Caki2 (cell line): ENCODE measurements at places on chromosomes 1 and 21.
A peak's percentile ranks its signal among the peaks of the same experiment; 100 is the strongest.

GRCh38 chr1:205326812-205327466 lies 5.4 kb upstream of the NUAK2 start:
- no peak for DNase-seq

- DNase-seq: no peak
Measured at GRCh38 chr1:43421976-43422750, 31.6 kb downstream of the HYI start.

- no peak for DNase-seq
Measured at GRCh38 chr1:167882376-167882775, 31.6 kb downstream of the ADCY10 start.

GRCh38 chr1:66035616-66036245 lies 243.0 kb downstream of the PDE4B start:
- no peak for DNase-seq

- DNase-seq: peak; percentile 46
Measured at GRCh38 chr1:8239039-8239305, 78.9 kb upstream of the SLC45A1 start.

DNA sequence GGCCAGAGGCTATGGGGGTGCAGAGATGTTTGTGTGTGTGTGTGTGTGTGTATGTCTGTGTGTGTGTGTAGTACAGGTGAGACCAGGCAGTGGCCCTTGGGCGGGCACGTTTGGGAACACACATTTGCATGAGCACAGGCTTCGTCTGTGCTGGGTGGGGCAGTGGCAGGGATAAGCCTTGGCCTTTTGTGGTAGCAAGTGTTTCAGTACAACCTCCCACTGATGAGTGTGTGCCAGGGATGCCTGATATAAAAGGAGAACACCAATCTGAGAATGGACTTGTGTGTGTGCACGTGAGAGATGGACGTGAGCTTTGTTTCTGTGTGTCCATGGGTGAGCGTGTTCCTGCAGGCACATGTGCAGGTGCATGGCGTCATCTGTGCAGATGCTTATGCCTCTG lies 3.0 kb downstream of the NTRK1 start:
- DNase-seq: no peak

DNA sequence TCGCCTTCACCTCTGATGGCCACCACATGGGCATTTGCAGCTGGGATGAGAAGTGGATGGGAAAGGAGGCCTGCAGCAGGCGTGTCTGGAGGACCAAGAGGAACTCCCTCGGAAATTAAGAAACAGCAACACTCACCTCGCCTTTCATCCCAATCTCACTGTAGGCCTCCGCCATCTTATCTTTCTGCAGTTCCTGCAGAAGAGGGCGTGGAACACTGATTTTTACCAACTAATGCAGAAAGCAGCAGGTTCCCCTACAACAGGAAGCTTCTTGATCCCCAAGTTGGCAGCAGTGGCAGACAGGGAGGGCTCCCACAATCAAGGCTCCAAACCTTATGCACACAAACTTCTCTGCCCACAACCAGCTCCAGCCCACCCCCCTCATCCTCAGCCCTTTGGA lies 84.4 kb downstream of the CD247 start:
- DNase-seq: no peak

DNA sequence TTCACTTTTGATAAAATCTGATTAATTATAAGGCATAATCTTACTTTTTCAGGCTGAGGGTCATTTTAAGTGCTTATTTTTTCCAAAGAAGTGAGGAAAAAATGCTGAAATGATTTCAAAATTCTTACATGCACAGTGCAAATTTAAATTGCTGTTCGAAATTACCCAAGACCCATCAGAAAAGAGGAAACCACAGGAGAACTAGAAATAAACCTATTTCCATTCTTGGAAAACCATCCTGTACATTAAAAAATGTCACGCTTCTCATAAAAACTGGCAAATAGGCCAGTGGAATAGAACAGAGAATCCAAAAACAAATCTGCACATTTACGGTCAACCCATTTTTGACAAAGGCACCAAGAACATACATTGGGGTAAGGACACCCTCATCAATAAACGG lies 414.9 kb downstream of the SMYD3 start:
- DNase-seq: no peak

DNA sequence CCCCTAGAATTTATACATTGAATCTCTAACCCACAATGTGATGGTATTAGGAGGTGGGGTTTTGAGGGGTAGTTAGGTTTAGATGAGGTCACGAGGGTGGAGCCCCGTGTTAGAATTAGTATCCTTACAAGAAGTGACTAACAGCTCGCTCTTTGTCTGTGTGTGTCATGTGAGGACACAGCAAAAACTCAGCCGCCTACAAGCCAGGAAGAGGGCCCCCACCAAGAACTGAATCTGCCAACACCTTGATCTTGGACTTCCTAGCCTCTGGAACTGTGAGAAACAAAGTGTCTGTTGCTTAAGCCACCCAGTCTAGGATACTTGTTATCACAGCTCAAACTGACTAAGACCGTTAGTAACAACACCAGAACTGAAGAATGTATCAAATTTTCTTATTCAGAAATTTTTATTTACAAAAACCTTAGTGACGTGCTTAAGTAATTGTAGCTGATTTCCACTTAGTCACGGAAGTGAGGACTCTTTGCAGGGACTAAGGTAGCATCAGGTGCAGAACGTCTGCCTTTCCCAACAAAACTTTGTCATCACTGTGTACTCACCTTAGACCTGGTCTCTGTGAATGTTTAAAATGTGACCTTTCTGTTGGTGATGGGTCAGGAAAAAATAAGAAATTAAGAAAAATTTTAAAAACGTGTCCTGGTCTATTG lies 24.5 kb upstream of the LRRC8C start:
- no peak for DNase-seq

- no peak for DNase-seq
Measured at GRCh38 chr1:28986306-28986910, 72.0 kb downstream of the EPB41 start.

DNA sequence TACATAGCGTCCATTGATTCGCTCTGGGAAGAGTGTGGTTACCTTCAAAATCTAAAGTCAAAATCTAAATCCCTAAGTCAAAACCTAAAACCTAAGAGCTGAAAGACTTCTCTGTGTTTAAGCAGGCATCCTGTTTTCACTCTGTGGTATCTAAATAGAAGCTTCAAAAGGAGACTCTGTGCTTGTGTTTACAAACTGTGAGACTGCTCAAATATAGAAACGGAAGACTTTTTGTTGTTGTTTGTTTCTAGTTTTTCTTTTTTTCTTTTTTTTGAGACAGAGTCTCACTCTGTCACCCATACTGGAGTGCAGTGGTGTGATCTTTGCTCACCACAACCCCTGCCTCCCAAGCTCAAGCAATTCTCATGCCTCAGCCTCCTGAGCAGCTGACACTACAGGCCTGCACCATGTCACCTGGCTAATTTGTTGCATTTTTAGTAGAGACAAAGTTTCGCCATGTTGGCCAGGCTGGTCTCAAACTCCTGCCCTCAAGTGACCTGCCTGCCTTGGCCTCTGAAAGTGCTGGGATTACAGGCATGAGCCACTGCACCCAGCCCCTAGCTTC lies 425.9 kb downstream of the SMYD3 start:
- no peak for DNase-seq

GRCh38 chr1:56430141-56430839 lies 149.1 kb downstream of the PLPP3 start:
- no peak for DNase-seq

GRCh38 chr1:111719135-111719534 lies 20.1 kb downstream of the INKA2 start:
- no peak for DNase-seq

- no peak for DNase-seq
Measured at GRCh38 chr1:22287946-22288520, 145.1 kb upstream of the WNT4 start.

DNA sequence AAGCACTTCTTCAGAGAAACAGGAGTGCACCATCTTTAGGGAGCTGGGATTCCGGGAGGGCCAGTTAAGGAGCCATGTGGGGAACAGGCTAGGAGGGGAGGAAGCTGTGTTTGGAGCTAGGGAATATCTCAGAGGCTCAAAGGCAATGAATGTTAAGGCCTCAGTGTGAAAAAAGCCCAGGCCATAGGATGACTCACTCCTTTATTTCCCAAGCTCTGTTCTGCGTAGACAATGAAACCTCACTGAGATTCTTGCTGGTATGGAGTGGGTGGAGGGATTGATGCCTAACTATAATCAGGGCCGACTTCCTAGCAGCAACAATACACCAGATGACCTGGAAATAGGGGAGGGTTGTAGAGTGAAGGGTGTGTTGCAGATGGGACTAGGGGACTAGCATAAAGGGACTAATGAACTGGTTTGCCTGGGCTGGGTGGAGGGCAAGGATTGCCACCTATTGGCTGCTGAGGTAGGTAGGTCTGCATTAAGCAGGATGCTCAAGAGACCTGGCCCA lies 2.1 kb downstream of the GNAT2 start:
- peak; percentile 42 for DNase-seq

DNA sequence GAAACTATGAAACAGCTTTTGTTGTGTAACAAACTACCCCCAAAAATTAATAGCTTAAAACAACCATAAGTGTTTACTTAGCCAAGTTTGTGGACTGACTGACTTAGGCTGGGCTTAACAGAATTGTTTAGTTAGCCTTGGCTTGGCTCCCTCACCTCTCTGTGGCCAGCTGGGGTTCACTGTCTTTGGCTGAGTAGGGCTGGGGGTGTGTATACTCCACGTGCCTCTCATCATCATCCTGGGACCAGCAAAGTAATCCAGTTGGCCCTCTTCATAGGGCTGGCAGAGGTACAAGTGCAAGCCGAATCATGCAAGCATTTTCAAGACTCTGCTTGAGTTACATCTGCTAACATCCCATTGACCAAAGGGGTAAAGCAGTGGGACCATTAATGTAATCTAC lies 252.3 kb downstream of the BRINP2 start:
- no peak for DNase-seq

GRCh38 chr1:180837020-180837419 lies 75.7 kb upstream of the KIAA1614 start:
- no peak for DNase-seq

GRCh38 chr1:20465187-20465586 lies 20.8 kb downstream of the CAMK2N1 start:
- no peak for DNase-seq

GRCh38 chr1:8813016-8813763 lies 4.2 kb downstream of the RERE start:
- no peak for DNase-seq

GRCh38 chr1:13756557-13757315 lies 56.7 kb downstream of the PRDM2 start:
- DNase-seq: no peak

- no peak for DNase-seq
Measured at GRCh38 chr21:42294273-42294880, 20.8 kb downstream of the TFF3 start.

DNA sequence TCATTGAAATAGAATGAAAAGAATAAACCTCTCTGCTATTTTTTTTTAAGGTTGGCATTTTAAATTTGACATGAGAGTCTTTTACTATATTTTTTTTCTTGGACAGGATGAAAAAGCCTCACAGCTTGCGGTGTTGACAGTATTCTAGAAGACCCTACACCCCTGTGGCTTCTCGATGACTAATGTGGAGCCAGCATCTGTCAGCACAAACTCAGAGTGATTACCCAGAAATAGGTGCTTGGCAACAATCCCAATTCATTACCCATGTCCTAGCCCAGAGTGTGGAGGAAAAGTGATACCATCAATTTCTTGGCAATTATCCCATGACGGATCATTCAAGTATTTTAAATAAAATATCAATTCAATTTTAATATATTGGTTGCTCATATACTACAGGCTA lies 186.8 kb upstream of the MAP1LC3C start:
- DNase-seq: no peak

DNA sequence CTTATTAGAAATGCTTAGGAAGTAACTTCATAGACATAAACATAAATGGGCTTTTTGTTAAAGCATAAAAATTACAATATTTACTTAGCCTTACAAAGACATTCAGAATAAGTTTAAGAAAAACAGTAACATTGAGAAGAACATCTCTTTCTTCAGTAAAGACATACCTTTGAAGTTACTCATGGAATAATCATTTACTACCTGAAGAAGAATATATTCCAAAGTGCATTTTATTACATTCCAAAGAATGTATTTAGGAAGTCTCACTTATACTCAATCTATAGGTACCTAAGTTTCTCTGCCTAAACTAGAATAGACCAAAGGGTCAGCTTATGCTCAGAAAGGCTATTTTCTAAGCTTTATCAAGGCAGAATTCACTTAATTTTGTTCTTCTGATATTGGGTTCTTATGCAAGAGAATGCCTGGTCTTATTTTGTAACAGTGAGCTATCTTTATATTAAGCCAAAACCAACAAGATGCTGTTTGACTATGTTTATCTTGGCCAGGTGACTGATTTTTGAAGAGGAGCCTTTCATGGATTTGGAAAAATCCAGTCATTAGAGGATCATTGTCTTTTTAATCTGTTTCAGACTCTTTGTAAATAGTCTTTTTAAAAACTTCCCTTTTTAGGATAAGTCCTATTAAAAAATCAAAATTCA lies 110.1 kb downstream of the OLFML2B start:
- peak; percentile 81 for DNase-seq

DNA sequence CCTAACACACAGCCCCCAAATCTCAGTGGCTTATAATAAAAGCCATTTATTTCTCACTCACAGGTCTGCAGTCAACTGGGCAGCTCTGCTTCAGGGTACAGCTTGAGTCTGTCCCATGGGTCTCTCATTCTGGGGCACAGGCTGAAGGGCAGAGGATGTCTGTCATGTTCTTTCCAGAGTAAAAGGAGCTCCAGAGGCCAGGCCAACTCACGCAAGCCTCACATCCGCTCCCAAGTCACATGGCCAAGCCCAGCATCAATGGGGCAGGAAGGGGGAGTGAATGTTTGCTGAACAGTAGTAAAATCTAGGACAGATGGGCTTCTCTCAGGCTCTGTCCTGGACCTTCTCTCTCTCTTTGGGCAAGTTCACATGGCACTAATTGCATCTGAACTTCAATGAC lies 7.1 kb upstream of the SSBP3 start:
- DNase-seq: no peak

DNA sequence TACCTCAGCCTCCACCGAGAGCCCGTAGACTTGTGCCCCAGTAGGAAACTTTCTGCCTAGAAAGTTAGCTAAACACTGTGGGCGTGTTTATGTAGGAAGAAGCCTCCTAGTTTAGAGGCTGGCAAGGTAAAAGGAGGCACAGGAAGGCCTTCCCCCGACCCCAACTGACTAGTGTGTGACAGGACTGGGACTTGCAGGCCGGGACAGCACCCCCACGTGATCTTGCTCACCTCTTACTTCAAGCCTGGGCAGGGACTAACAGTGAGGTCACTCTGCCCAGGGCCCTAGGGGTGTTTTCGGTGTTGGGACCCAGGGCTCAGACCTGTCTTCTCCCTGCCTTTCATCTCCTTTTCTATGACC lies 392 bp upstream of the TAGLN2 start:
- DNase-seq: no peak

DNA sequence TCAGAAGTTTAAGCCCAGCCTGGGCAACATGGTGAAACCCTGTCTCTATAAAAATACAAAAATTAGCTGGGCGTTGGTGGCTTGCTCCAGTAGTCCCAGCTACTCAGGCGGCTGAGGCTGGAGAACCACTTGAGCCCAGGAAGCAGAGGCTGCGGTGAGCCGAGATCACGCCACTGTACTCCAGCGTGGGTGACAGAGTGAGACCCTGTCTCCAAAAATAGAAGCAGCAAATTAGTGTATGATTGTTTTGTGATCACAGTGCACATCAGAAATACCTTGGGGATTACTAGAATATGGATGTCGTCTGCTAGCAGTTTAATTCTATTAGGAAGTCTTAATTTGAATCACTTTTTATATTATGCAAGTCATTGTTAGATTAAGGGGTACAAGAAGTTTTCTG lies 59.0 kb downstream of the ZBTB17 start:
- no peak for DNase-seq

GRCh38 chr1:185393815-185394214 lies 76.8 kb upstream of the IVNS1ABP start:
- no peak for DNase-seq
